ENCODE measurements at places on chromosomes 2 and 18. TPM values are rescaled to one million over a fixed set of nuclear protein-coding genes. Genes with fewer than 3 reads are reported as not detected.

The TFCP2L1 gene
- 0.30 TPM for total RNA-seq

The LRATD1 gene
- total RNA-seq = not detected

The VWC2L gene
- not detected for total RNA-seq

The NYAP2 gene
- not detected for total RNA-seq

The STEAP3 gene
- total RNA-seq = not detected
